ENCODE measurements at places on chromosomes 2 and 18.

GRCh38 chr2:46042207-46042637, 255.0 kb upstream of the EPAS1 start:
- DNase-seq = no peak

GRCh38 chr2:117086943-117087250, 727.6 kb upstream of the DDX18 start:
- no peak for DNase-seq

DNA sequence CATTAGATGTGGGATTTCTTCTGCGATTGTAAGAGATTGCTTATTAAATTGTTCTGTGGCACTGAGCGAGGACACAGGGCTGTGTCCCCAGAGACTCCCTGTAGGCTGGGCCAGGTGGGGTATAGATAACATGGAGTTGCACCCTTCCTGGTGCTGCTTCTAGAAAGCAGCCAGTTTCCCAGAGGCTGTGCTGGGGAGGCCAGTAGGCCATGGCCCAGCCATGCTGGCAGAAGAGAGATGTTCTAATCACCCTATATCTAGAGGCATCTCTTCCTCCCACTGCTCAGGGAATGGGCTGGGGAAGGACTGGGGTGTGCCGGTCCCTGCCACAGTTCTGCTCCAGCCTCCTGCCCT, 66.9 kb downstream of the HS1BP3 start:
- DNase-seq = no peak

GRCh38 chr2:241680827-241681599, 5.6 kb downstream of the DTYMK start:
- DNase-seq = no peak

- no peak for DNase-seq
These were observed 36.5 kb downstream of the ZRANB3 start for GRCh38 chr2:135494503-135494902.

DNA sequence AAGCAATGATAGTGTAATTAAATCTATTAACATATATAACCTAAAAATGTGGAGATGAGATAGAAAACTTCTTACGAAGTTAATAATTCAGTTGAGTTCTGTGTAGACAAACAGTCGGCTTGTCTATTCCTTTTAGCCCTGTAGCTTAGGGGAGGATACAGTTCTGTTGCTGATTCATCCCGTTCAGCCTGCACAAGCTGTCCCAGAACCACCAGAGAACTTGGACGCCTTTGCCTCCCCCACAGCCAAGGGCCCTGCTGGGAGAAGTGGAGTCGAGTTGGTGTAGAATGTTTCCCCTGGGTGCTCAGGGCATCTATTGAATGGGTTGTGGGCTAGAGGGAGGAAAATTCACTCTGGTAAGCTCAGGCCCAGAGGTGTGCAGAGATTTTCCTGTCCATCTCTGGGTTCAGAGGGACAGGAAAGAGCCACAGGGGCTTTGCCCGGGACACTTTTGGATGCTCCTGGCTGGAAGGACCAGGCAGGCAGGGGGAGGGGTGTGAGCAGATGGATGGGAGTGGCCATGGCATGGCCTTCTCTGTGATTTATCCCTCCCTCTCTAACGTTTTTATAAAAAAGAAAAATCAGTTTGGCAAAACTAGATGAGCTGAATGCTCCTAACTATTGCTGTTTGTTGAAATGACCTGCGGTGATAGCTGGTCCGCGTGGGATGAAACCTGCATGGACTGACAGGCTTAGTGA, 42.8 kb upstream of the GALR1 start:
- no peak for DNase-seq

- DNase-seq = no peak
These were observed 816.4 kb downstream of the SOCS6 start for GRCh38 chr18:71105078-71105819.

DNA sequence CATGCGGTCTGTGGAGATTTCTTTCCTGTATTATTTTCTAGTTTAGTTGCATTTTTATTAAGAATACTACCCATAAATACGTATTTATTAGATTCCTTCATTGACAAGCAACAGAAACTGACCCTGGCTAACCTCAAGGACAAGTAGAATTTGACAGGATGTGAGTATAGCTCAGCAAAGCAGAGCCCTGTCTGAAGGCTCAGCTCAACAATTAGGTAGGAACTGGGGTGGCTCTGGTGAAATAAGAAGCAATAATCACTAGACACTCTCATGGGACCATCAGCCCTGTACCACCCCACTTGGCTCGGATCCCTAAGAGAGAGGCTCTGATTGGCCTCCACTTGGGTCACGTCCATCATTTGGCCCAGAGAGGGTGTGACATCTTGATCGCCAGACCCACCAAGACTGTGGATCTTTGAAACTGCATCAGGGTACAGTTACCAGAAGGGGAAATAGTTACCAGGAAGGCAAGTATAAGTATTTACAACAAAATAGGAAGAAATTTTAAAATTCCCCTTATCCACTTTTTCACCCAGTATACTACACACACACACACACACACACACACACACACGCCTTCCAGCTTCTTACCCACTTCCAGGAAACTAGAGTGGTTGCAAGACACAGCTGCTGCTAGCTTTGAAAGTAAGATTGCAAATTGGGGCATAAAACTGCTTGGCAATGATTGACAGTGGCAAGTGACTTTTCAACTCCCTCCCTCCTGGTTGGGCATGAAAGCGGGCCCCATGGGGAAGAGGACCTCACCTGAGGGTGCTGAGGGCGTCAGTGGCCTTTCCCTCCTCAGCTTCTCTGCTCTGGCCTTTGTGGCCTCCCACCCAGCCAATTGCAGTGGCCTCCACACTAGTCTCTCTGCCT, 41.8 kb downstream of the KCTD18 start:
- no peak for DNase-seq

DNA sequence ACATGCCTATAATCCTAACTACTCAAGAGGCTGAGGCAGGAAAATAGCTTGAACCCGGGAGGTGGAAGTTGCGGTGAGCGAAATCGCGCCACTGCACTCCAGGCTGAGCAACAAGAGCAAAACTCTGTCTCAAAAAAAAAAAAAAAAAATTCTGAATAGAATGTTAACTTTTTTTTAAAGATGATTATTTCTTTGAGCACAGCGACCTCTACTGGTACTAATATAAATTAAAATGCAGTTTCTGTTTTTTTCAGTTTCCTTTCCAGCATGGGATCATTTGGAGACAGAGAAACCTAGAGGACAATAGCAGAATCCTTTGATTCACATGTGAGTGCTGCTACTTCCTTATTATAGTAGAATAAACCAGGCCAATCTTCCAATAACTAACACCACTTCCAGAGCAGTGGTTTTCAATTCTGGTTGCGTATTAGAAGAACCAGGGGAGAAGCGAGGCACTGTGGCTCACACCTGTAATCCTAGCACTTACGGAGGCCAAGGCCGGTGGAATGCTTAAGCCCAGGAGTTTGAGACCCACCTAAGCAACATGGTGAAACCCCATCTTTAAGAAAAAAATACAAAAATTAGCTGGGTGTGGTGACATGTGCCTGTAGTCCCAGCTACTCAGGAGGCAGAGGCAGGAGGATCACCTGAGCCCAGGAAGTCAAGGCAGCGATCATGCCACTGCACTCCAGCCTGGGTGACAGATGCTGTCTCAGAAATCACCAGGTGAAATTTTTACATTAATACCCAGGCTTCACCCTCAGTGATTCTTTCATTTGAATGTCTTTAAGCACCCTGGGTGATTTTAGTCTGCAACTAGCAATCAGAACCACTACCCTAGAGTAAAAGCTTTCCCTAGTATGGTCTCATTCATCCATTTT, 10.1 kb downstream of the SRSF7 start:
- peak; percentile 67 for DNase-seq

- peak; percentile 26 for DNase-seq
These were observed 4.2 kb downstream of the SH3BP4 start for GRCh38 chr2:234955971-234956509.

DNA sequence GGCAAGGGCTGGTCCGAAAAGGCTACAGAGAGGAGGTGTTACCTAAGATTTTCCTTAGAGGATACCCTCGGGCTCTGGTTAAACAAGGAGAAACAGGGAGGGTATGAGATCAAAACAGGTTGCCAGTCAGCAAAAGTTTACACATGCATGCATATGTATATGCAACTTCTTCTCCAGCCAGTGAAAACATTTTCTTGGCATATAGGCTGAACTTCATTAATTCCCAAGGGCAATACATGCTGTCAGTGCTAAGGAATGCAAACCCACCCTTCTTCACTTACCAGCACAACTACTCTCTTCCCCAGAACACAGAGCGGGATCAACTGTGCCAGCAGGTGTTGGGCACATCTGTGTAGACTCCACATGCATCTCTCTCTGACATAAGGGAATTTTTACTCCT, 176.0 kb downstream of the GFPT1 start:
- no peak for DNase-seq

GRCh38 chr18:24995056-24995455, 356.9 kb downstream of the ZNF521 start:
- DNase-seq = no peak

GRCh38 chr18:50169149-50169548, 25.8 kb downstream of the MYO5B start:
- no peak for DNase-seq

- DNase-seq = no peak
These were observed 3.5 kb downstream of the MAP3K20 start for GRCh38 chr2:173079141-173079540.

DNA sequence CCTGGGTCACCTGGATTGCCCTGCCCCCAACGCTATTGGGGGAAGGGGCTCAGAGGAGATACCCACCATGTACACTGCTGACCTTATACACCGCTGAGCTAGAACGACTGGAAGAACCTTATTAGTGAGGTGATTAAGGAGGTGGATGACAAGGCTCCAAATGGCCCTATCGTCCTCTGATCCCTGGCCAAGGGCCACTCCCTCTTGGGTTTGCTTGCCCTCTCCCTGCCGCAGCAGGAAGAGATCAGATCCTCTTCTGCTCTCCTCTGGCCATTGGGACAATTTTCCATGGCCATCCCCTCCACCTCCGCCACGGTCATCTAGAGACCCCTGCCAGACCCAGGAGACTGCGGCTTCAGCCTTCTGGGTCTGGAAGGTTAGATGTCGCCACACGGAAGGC, 1.2 kb downstream of the ZNF514 start:
- no peak for DNase-seq

DNA sequence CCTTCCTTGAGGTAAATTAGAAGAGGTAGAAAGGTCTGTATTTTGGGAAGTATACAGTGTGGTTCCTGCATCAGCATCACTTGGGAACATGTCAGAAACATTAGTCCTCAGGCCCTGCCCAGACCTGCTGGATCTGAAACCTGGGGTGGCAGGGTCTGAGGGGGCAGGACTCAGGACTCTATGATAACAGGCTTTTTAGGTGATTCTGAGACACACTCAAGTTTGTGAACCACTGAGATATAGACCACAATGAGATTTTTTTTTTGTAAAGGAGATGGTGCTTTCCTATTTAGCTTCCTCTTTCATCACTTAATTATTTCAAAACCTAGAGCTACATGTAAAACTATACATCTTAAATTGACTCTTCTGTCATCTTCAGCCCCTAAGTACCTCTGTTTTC, 262.7 kb upstream of the SPOPL start:
- no peak for DNase-seq

DNA sequence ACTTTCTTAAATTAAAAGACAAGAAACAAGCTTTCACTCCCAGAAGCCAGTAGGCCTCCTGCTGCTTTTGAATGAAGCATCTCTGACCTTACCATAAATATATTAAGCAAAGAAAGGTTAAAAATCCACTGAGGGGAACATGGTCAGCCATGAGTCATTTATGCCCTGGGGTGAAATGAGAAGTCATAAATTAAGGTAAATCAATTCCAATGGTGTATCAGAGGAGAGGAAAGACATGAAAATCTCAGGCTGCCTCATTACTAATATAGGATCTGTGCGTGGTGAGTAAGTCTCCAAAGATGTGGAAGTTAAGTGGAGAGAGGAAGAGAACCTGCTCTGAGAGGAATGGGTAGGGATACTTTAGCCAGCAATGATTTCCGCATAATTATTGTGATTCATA, 292.3 kb upstream of the CHAC2 start:
- no peak for DNase-seq

- no peak for DNase-seq
These were observed 240.0 kb upstream of the GULP1 start for GRCh38 chr2:188051706-188052105.

- no peak for DNase-seq
These were observed 1484.5 kb upstream of the ZEB2 start for GRCh38 chr2:146004462-146004861.
